EH (cell line): ENCODE measurements at places on chromosomes 1 and 21.

DNA sequence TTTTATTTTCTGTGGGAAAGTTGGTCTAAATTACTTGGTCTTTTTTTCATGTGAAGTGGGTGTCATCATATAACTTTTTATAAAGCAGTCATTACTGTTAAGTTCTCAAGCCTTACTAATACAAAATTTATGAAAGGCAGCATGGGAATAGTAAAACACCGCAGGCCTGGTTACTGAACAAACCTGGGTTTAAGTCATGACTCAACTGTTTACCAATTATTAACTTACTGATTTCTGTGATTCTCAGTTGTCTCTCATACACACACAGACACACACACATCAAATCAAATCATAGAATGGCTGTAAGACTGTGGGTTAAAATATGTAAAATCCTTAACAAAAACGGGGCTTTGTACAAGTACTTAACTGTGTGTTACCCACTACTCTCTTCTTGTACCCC, 14.6 kb downstream of the MAEL start:
- no peak for DNase-seq

GRCh38 chr1:206859082-206859521, 6.3 kb upstream of the IL20 start:
- DNase-seq, result no peak

DNA sequence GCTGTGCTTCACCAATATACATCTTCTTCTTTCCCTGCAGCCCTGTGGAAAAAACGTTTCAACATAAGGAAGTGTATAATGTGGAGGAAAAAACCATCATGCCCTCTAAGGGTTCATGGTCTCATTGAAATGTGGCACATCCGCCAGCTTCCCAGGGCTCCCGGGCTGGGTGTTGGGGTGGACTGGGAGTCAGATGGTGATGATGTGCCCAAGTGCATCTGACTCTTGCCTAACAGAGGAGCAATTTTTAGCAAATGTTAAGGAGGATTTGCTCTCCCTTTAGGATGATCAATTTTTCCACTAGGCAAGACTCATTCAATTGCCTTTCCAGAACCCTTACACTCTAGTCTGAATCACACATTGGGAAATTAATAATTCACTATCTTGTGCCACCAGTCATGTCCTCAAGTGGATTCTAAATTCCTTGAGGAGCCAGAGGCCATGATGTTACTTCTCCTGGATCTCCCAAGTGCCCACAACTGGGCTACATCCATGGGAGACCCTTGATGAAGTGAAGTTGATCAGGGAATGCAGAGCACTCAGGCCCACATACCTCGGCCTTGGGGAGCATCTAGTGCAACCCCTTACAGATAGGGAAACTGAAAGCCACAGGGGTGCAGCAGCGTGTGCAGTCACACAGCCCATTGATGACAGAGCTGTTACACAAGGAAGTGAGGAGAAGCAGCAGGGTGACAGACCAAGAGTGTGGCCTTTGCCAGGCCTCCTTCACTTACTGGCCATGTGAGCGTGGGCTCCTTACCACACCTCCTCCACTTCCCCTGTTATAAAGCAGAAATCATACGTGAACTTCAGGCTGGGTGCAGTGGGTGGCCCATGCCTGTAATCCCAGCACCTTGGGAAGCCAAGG, 100.0 kb upstream of the SLC44A3 start:
- no peak for DNase-seq

DNA sequence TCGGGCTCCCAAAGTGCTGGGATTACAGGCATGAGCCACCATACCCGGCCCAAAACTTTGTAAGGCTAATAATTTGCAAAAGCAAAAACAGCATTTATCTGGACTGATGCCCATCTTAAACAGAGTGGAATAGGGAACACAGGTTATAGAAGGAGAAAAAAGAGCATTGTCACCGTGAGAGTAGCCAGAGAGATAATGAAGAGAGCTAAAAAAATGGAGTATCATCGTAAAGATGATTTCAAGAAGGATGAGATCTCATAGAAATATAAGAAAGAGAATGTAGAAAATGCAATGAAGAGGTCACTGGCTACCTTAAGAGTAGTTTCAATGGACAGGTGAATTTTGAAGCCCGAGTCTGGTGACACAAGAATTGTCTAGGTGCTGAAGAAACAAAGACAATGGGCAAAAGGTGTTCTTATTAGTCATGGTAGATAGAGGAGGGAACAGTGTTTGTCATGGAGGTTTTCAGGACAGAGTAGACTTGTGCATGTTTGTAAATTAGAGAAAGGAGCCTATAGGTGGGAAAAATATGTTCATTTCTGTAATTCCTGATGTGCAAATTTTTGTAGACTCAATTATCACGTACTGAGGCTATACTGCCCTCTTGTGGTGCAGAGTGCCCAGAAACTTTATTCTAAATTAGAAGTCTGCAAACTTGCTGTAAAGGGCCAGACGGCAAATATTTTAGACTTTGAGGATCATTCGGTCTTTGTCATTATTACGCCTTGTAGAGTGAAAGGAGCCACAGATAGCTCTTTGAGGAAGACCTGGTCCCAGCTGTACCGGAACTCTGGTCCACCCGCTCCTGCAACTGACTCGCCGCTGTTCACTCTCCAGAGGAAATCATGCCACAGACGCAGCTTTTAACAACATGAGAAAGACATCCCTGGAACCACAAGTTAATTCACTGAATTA, 8.1 kb upstream of the TMEM183A start:
- DNase-seq, result peak; percentile 57

DNA sequence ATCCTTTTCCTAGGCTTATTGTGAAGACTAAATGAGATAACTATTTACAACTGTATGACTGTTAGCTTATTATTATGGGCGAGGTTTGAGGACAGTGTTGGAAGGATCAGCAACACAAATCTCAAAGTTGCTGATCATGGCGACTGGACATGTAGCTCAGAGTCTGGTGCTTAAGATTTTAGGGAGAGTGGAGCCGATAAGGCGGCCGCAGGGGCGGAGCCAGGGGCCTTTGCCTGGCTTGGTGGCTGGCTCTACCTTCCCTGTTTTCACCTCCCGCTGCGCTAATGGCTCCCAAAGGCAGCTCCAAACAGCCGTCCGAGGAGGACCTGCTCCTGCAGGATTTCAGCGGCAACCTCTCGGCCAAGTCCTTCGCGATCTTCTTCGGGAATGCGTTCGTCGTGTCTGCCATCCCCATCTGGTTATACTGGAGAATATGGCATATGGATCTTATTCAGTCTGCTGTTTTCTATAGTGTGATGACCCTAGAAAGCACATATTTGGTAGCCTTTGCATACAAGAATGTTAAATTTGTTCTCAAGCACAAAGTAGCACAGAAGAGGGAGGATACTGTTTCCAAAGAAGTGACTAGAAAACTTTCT, 45.5 kb downstream of the GIPC2 start:
- peak; percentile 50 for DNase-seq

DNA sequence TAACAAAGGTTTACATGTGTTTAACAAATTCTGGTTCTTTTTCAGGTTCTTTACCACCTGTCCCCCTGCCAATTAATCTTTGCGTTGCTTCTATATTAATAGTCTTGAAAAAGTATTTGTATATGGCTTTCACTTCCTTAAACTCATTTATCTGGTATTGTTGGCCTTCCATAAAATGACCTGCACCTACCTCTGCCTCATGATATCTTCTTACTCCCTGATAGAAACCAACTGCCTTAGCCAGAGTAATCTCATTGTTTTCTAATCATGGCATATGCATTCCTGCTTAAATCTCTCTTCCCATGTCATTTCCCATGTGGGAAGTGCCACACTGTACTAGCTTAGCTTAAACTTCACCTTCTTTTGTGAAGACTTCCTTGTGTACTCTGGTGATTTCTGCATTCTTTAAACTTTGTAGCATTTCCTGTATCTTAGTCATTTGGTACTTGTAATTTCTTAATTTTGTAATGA, 8.7 kb downstream of the SMG7 start:
- DNase-seq, result peak; percentile 52
